ENCODE measurements at places on chromosomes 3 and 15.

DNA sequence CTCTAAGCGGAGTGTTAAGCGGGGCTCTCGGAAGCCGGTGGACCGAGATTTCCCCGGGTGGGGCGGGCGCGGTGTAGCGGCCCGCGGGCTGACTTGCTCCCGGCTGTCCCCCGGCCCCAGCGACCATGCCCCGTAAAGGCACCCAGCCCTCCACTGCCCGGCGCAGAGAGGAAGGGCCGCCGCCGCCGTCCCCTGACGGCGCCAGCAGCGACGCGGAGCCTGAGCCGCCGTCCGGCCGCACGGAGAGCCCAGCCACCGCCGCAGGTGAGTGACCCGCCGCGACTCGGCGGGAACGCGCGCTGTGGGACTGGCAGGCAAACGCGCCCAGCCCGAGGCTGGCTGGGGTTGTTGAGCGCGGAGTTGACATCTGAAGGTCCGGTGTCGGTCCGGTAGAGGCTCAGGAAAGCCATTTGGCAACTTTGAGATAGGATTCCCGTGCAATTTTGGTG, 1.3 kb downstream of the SMC4 start:
- peak; percentile 23 for DNase-seq

DNA sequence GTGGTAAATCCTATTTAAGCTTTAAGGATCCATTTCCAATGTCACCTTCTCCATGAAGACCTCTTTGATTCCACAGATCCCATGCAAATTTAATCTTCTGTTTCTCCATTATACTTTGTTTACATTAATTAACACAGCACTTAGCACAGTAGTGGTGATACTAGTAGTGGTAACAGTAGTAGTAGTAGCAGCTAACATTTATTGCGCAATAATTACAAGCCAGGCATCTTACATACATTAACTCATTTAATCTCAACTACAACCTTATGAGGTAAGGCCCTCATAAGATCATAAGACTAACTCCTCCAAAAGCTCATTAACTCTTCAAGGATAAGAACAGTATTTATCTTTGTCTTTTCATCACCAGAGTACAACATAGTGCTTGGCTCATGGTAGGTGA, 54.8 kb upstream of the FSIP1 start:
- no peak for DNase-seq

DNA sequence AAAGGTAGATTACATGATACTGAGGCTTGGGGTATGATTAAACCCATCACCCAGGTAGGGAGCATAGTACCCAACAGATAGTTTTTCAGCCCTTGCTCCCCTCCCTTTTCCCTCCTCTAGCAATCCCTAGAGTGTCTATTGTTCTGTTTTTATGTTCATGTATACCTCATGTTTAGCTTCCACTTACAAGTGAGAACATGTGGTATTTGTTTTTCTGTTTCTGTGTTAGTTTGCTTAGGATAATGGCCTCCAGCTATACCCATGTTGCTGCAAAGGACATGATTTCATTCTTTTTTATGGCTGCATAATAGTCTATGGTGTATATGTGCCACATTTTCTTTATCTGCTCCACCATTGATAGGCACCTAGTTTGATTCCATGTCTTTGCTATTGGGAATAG, 82.7 kb downstream of the MYLK start:
- DNase-seq = no peak

DNA sequence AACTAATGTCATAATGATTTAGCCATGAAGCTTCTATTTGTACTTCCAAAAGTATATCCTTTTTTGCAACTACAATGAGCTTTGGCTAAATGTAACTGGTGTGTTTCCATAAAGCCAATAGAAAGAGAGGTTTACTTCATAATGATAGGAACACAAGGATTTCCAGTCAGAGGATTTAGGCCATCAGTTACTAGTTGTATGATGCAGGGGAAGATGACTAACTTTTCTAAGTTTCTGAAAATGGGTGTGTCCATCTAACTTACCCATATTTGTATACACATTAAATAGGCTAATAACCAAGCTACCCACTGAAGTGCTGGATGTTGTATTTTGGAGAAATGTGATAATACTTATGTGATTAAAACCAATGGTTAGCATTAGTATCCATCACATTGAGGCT, 55.7 kb downstream of the SLC4A7 start:
- no peak for DNase-seq

DNA sequence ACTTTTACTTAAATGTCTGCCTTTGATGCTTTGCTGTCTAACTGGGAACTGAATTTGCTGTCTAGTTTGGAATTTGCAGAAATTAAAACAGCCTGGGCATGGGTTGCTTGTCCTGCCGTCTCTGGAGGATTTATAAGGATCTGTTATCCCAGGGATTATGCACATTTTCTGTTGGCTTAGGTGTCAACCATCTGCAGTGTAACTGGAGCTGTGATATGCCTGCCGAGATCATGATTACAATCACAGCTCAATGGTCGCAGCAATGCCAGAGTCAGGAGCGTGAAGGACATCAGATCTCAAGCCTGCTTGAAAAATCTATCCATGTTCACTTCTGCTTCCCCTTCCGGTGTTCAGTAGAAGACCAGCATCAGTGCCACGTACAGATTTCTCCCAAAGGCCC, 41.8 kb upstream of the SETMAR start:
- DNase-seq = no peak

- DNase-seq = no peak
These were observed 25.2 kb upstream of the TSPAN3 start for GRCh38 chr15:77096138-77096537.

- DNase-seq = no peak
These were observed 18.8 kb downstream of the ARHGEF26 start for GRCh38 chr3:154139996-154140436.

GRCh38 chr15:34773013-34773412, 18.2 kb upstream of the GJD2 start:
- no peak for DNase-seq

DNA sequence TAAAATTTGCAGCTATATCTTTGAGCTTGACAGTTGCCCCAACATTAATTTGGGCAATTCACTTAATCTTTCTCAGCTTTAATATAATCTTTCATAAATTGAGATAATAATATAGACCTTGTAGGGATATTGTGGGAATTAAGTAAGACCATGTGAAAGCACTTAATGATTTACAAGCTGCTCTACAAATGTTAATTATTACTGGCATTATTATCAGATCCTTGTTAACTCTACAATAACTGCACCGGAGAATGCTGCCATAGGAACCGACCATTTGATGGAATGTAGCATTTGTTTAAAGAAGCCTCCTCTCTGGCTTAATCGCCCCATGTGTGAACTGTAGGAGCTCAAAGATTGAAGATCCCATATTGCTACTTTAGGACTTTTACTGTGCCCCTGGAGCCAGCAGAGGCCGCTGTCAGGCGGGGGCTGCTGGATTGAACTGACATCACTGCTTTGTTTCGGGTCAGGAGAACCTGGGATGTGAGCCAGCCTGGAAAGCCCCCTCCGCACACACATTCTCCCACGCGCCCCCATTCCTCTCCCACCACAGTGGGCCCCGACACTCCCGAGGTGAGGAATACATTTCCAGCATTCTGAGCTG, 154.2 kb upstream of the TNIK start:
- peak; percentile 52 for DNase-seq

DNA sequence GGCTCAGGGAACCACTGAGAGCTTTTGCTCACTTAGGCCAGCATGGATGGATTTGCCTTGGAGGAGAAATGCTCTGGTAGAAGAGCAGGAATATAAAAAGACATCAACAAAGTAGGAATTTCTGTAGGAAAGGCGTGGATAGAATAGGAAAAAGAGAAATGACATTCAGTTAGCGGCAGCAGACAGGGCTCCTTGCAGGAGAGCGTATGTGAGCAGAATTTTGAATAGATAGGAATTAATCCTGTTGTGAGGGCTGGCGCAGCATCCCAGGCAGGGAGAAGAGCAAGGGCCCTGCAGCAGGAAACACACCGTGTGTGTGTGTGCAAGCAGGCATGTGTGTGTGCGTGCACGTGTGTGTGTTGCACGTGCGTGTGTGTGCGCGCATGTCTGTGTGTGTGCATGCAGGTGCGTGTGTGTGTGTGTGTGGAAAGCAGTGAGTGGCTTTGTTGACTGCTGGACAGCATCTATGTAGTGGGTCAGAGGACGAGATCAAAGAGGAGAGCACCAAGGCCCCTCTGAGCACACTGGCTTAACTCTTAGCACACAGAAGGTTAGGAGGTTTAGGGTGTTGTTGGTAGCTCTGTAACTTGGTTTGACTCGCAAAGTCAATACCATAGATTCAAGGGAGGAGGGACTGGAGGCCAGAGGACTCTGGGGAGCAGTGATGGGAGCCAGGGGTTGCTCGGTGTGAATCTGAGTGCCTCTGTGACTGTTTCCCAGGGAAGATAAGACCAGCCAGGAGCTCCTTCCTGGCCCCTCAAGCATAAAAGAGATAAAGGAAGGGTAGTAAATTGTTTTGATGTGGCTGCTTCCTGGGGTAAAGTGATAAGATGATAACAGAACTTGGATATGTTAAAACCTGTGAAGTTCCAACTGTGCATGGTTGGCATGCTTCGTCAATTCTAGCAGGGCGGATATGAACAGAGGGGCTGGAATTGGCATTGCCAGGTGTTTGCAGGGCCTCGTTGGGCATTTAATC, 639.5 kb downstream of the NR2F2 start:
- DNase-seq = no peak

DNA sequence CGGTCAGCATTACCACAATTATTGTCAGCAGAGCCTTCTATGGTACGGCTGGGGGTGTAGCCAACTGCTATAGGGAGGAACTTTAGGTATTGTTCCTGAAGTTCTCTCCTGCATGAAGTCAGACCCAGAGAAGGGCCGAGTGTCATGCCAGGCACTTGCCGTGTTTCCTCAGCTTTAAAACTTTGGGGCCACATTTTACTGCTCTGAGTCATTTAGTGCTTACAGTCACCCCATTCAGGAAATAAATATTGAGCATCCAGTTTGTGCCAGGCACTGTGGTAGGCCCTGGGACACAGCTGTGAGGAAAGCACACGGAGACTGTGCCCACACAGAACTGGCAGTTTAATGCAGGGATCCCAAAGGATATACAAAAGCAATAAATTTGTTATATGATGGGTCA, 54.5 kb upstream of the APEH start:
- no peak for DNase-seq

GRCh38 chr3:61903931-61904657, 342.7 kb downstream of the PTPRG start:
- DNase-seq = peak; percentile 14

GRCh38 chr3:76047368-76047767, 262.0 kb upstream of the ZNF717 start:
- no peak for DNase-seq

DNA sequence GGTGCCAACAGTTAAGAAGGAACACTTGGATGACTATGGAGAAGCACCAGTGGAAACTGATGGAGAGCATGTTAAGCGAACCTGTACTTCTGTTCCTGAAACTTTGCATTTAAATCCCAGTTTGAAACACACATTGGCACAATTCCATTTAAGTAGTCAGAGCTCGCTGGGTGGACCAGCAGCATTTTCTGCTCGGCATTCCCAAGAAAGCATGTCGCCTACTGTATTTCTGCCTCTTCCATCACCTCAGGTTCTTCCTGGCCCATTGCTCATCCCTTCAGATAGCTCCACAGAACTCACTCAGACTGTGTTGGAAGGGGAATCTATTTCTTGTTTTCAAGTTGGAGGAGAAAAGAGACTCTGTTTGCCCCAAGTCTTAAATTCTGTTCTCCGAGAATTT, 3.0 kb downstream of the SKIL start:
- no peak for DNase-seq

- no peak for DNase-seq
These were observed 153.4 kb upstream of the MCTP2 start for GRCh38 chr15:94077938-94078337.

- DNase-seq = no peak
These were observed 12.0 kb upstream of the HMCES start for GRCh38 chr3:129266651-129267050.

GRCh38 chr3:101925564-101925963, 76.2 kb downstream of the NFKBIZ start:
- DNase-seq = no peak

GRCh38 chr3:106403371-106404145, 534.7 kb upstream of the CBLB start:
- no peak for DNase-seq

DNA sequence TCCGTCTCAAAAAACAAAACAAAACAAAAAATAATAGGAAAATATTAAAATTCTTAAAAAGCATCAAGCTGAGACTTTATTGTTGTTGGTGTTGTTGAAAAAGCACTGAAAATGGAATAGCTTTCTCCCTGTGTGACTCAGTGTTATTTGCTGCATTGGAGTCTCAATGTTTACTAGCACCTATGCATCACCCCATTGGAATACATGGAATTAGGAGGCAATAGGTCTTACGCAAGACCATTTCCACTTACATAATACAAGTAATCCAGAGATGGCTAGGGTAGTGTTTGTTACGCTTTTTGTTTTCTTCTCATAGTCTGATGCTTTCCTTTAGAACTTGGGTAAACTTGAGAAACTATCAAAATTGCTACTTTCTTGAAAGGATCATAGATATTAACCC, 15.2 kb downstream of the GXYLT2 start:
- DNase-seq = no peak

DNA sequence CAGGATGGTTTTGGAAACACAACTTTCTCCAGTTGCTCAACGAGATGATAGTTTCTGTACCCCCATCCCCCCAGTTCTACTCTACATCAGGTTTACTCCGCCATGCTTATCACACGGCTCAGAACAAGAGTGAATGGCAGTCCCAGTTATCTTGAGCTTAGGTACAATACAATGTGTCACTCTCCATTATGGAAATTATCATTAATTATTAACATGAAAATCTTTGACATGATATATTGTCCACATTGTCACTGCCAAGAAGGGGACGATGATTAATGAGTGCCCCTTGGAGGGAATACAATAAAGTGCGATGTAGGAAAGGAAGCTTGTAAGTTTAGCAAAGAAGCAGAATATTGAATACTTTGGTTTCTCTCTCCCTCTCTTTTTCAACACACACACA, 252.6 kb upstream of the CFAP20DC start:
- DNase-seq = no peak

- no peak for DNase-seq
These were observed 110.1 kb upstream of the DAZL start for GRCh38 chr3:16715281-16715680.

- no peak for DNase-seq
These were observed 368.3 kb upstream of the AZI2 start for GRCh38 chr3:28716939-28717338.

- DNase-seq = no peak
These were observed 16.9 kb upstream of the LACTB start for GRCh38 chr15:63104727-63105126.

DNA sequence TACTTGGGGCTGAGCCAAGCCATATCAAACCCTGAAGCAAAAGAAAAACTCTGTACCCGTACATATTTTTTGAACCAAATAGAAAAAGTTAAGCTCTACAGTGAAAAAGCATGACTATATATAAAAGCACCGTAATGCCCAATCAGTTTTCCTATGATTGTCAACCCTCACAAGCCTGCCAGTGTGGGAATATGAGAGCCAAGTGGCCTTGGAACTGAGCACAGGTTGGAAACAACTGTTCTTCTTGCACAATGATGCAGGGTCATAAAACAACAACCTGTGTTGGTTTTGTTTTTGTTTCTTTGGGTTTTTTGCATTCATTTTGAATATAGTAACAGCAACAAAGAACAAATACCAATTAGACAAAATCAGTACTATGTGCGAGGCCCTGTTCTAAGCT, 3.5 kb upstream of the ERC2 start:
- DNase-seq = no peak

All from head of caudate nucleus (tissue), 42 donors.